Lung microvascular endothelial cell (primary cell): ENCODE measurements at places on chromosomes 16 and 17. TPM values are rescaled to one million over a fixed set of nuclear protein-coding genes. Genes with fewer than 3 reads are reported as not detected.

- no peak for DNase-seq
Observed at GRCh38 chr16:85680352-85680944, 8.3 kb downstream of the GINS2 start.

GRCh38 chr17:44307387-44308186, 814 bp upstream of the RUNDC3A start:
- no peak for DNase-seq

- DNase-seq: no peak
Observed at GRCh38 chr17:8224891-8225812, 14.8 kb upstream of the AURKB start.

GRCh38 chr17:32127158-32127897, 15.0 kb upstream of the RHOT1 start:
- peak; percentile 62 for DNase-seq

DNA sequence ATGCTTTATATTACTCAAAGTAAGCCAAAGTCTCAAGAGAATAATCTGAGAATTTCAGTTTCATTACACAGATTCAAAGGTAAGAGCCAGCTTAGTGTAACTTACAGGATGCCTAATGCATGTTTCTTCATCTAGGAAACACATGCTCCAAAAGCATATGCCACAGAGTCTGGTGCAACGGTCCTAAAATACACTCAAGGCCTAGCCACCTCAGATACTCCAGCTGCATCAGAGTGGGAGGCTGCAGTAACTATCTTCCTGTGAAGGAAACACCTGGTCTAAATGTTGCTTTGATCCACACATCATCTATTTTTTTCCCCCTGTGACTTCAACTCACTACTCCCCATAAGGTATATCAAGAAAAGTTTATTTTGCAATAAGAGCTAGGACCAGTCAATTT, 51.6 kb upstream of the CORO6 start:
- peak; percentile 63 for DNase-seq

The HSF4 gene
- 1.3 and 2.0 TPM in 2 replicates for total RNA-seq

The KAT7 gene
- 21.4 and 22.0 TPM in 2 replicates for total RNA-seq

The CREBBP gene
- 9.4 and 15.9 TPM in 2 replicates for total RNA-seq

The WSCD1 gene
- 5.2 and 11.6 TPM in 2 replicates for total RNA-seq

The CDH8 gene
- not detected in 2 replicates for total RNA-seq
